HFF-Myc (cell line): ENCODE measurements at places on chromosomes 1 and 21.
A peak's percentile ranks its signal among the peaks of the same experiment; 100 is the strongest.

DNA sequence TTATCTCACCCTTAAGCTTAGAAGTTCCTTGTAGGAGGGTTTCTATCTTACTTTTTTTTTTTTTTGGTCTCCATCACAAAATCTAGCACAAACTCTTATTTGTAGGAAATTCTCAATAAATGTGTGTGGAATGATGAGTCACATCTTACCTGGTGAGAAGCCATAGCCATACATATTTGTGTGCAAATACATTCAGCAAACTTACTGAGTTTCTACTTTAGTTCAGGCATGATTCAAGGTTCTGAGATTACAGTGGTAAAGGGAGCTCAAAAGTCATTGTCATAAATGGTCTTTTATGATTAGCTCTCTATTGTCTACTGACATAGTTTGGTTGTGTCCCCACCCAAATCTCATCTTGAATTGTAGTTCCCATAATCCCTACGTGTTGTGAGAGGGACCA is 193.1 kb upstream of the UBE2U start:
- DNase-seq, result no peak

- DNase-seq, result no peak
Observed at GRCh38 chr1:156524481-156524869, 23.9 kb upstream of the MEF2D start.

- no peak for DNase-seq
Observed at GRCh38 chr21:44817914-44818639, at the start of gene SUMO3. SUMO3 (minus strand) TSS chr21:44818062; CDS start chr21:44817968, 94 bp downstream.

DNA sequence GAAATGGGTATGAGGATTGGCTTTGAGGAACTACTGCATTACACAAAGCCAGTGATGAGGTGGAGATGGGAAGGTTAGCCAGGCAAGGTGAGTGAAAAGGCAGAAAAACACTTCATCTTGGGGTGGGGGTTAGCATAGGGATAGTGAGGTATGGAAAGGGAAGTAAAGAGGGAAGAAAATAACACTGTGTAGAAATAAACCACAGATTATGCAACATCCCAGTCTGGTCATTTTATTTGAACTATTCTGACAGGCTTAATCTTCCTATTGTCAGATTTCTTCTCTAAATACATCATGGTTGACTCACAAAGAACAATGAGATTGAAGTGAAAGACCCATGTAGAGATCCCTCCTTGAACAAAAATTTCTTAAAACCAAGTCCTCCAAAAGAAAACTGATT is 640.2 kb downstream of the PTPRC start:
- no peak for DNase-seq

DNA sequence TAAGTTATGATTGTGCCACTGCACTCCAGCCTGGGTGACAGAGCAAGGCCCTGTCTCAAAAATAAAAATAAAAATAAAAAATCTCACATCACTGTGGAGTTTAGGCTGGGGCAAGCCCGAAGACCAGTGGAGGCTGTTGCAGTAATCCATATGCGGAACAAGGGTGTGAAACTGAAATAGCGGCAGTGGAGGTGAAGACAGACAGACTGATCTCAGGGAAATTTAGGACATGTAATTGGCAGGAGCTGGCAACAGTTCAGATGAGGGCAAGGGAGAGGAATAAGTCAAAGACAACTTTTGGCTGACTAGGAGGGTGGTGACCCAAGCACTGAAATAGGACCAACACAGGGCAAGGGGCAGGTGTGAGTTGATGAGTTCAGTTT is 8.4 kb downstream of the ARMH1 start:
- DNase-seq, result no peak

DNA sequence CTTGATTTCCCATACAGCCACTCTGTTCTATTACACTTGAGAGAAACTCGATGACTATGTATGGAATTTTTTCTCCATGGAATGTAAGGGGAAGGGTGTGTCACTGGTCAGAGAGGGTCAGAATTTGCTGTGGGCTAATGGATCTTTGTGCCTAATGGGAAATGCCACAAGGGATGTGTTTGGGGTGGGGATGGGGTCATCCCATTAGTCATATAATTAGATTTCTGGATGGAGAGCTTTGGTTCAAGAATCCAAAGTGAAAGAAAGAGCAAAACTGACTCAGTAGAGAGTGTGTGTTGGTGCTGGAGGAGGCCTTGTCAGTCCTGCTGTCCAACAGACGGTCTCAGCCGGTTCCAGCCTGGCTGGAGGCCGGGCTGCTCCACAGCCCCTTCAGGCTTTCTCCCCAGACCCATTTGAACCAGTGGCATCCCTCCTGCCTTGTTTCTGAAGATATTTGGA is 86.4 kb downstream of the LAMC2 start:
- peak; percentile 83 for DNase-seq

DNA sequence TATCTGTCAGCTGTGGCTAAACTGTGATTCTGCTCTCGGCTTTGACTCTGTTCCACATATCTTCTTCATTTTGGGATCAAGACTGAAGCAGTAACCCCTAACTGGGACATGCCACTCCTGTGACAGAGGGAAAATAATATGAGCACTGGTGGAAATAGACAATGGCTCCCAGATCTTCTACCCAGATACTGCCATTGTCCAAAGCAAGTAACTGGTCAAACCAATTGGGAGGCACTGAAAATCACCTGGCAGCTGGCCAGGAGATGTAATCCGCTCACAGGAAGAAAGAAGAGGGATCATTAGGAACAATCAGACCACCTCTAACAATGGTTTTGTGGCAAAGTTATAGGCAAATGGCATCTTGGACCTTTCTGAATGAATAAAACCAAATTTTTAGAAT is 10.7 kb downstream of the SNX7 start:
- no peak for DNase-seq

DNA sequence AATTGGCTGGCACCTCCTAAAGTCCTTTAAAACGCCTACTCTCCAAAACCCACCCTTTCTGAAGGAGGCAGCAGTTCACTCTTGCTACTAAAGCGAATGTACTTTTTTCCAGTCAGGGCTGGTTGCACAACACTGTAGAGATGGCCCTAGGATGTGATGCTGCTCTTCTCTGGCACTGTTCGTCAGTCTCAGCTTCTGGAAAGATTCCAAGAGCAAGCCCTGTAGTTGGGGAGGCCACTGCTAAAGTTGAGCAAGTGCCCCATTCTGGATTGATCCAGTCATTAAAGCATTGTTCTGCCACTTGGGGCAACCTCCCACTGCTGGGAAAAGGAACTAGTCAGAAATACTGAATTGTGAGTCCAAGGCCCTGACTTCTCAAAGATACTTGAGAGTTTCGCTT is 28.5 kb upstream of the KCNQ4 start:
- DNase-seq, result no peak

- DNase-seq, result no peak
Observed at GRCh38 chr1:89125240-89125912, 538 bp downstream of the GBP2 start.

DNA sequence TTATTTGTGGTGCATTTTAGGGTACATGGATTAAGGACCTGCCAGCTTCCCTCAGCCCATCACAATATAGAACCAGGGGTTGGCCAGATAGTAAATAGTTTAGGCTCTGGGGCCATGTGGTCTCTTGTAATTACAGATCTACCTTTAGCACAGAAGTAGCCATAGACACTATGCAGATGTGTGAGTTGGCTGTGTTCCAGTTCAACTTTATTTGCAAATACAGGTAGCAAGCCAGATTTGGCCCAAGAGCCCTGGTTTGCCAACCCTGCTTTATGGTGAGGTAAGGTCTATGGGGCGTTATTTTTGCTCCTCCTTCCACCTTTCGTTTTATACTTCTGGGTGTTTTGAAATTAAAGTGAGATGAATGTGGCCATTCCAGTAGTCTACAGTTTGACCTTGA is 48.7 kb downstream of the MRPS6 start:
- no peak for DNase-seq

- DNase-seq, result no peak
Observed at GRCh38 chr1:40951943-40952743, 27.4 kb upstream of the CTPS1 start.

- DNase-seq, result no peak
Observed at GRCh38 chr1:84145068-84145467, 997 bp downstream of the PRKACB start.

GRCh38 chr1:7694600-7695496 is 76.2 kb upstream of the VAMP3 start:
- no peak for DNase-seq

- DNase-seq, result no peak
Observed at GRCh38 chr1:9202240-9202870, 32.2 kb upstream of the H6PD start.

- DNase-seq, result no peak
Observed at GRCh38 chr21:42157606-42158310, 61.2 kb upstream of the ABCG1 start.

GRCh38 chr1:53681977-53682685 is 56.8 kb downstream of the GLIS1 start:
- no peak for DNase-seq

- DNase-seq, result no peak
Observed at GRCh38 chr1:30242168-30242567, 481.2 kb downstream of the MATN1 start.

DNA sequence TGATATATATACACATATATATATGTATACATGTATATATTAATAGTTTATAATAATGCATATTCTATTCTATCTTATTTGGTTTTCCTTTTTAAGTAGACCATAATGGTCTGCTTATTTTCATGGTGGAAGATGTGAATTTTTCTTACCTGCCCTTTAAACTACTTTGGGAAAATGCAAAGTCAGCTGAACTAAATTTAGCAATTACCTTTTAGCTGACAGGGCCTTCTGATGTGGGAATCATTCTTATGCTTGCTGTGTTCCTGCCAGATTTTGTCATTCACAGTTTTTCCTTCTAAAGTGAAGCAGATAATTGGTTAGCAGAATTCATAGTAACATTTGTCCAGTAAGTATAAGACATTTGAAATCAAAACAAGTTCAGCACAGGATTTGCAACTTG is 63.2 kb upstream of the SAMSN1 start:
- no peak for DNase-seq

DNA sequence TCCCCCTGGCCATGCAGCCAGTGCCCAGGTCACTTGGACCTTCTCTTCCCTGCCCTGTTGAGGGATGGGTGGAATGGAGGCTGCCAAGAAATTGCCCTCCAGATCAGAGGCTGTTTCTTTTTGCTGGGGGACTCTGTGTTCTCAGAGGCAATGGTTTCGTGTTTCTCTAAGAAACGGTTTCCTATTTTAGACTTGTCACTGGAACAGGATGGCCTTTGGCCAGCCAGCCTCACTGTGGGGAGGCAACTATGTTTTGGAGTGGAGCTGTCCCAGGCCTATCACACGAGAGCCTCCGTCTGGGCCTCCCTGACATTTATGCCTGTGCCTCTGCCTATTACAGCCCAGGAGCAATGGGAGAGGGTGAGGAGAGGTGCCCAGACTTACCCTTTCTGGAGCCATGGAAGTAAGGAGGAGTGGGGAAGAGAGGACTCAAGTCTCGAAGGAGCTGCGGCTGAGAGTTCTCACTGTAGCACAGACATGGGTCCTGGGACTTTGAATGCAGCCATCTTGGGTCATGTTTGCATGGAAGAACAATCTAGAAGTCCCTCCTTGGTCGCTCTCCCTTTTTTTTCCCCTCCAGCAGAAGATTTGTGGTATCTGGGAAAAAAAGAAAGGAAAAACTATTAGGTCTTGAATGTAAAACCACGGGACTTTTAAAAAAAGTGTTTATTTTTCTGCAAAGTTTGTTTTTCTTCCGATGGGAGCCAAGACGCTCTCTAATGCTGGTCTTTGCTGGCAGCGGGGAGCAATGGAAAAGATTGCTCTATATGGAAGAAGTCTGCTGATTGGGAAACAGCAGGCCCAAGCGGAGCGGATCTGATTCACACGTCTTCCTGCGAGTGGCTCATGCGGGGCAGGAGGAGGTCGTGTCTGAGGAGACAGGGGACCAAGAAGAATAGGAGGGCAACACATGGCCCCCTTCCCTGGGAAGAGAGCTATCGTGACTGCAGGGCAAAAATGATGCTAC is 219.2 kb downstream of the FOXD2 start:
- no peak for DNase-seq

GRCh38 chr1:155073377-155074242 is 5.0 kb upstream of the EFNA3 start:
- DNase-seq, result no peak

DNA sequence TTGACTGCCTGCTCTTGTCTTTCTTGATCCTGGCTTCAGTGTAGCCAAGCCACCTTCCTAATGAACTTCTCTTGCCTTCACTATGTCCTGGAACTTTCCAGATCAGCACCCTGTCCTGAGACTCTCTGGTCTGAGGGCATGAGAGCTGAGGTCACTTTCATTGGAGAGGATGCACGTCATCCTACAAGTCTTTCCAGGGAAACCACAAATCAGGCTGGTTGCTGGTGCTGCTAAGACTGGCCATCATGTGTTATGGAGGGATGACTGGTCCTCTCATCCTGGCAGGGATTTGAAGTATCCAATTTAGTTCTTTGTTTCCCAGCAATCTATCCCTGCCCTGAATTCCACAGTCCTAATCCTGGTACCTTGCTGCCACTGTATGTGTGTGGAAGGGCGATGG is 228.6 kb downstream of the GPATCH2 start:
- DNase-seq, result no peak

DNA sequence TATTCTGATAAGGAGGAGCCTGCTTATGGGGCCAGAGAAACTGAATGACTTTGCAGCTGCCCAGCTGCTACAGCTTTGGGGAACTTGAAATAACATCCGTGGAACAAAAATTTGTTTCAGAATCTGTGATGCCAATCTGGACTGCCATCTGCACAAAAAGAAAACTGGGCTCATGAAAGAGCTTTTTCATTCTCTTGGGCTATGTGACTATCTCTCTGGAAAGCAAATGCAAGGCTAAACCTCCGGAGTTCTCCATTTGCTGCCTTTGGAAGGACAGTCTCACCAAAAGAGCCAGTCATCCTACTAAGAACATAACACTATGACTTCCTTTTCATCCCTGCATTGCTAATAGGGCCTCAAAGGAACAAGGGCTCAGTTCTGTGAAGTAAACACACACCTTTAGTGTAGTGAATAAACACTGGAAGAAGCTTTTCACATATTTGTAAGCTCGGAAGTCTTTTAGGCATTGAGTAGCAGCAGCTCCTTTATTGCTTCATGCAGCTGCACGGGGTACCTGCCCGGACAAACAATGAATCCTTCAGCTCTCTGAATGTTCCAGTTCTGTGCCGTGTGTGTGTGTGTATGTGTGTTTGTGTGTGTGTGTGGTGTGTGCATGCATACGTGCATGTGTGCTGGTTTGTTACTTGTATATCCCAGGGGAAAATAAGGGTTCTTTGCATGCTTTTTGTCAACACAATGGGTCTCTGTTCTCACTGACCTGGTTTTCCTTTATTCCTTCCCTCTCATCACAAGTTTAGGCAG is 255.5 kb upstream of the SGIP1 start:
- DNase-seq, result no peak

- DNase-seq, result no peak
Observed at GRCh38 chr1:25579292-25580252, 36.2 kb downstream of the LDLRAP1 start.

DNA sequence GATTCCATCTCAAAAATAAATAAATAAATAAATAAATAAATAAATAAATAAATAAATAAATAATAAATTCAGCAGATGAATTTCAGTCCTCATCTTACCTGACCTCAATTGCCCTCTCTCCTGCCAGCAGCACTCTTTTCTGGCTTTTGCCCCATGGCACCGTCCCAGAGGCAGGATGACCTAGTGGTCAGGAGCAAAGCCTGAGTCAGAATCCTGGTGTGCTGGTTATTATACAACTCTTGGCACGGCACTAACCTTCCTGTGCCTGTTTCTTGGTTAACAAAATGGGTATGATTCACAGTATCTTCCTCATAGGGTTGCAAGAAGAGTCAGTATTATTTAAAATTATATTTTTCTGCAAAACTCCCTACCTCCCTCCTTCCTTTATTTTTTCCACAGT is 43.0 kb downstream of the NKAIN1 start:
- no peak for DNase-seq
